ENCODE measurements at places on chromosomes 1 and 21. TPM values are rescaled to one million over a fixed set of nuclear protein-coding genes. Genes with fewer than 3 reads are reported as not detected.

Gene ASPM
- total RNA-seq = 9.1 TPM

Gene BATF3
- total RNA-seq = 0.74 TPM

- DNase-seq = no peak
- no peaks in the 10 kb centered on the region for H3K4me1 ChIP-seq
- H3K4me3 ChIP-seq = no peak overlapping the region
- H3K36me3 ChIP-seq = no peaks in the 10 kb centered on the region
Measured at GRCh38 chr21:36481639-36482038, 1.7 kb upstream of the CLDN14 start.

DNA sequence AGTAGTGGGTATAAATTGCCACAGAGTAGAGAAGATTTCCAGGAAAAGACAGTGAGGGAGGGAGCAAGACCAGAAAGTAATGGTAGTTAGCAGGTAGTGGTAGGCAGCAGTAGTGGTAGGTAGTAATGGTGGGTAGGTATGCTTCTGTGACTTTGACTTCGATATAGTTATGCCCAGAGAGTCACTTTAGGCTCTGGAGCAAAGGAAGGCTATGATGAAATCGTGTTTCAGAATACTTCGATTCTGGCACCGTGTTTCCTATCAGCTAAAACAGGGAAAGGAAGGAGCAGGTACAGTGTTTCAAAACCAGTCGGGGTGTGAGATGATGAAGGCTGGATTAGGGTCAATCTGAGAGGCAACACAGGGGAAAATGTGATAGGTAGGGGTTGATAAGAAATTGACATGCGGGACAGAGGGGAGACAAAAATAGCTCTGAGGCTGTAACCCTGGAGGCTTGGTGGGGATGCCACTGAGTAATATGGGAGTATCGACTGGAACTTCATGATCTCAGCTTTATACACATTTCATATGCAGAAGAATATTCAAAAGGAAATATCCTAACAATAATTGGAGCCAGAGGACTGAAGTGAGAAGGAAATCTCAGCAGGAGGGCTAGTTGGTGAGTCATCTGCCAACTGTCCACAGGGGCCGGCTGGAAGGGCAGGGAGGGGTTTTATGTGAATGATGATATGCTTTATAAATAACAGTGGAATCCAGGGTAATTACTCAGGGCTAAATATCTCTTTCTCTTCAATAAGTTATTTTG lies 25.2 kb upstream of the TRIM45 start:
- DNase-seq = no peak
- no peak overlapping the region for H3K27ac ChIP-seq
- H3K4me1 ChIP-seq = no peaks in the 10 kb centered on the region
- H3K27me3 ChIP-seq = no peaks in the 10 kb centered on the region
- H3K4me3 ChIP-seq = no peak overlapping the region

DNA sequence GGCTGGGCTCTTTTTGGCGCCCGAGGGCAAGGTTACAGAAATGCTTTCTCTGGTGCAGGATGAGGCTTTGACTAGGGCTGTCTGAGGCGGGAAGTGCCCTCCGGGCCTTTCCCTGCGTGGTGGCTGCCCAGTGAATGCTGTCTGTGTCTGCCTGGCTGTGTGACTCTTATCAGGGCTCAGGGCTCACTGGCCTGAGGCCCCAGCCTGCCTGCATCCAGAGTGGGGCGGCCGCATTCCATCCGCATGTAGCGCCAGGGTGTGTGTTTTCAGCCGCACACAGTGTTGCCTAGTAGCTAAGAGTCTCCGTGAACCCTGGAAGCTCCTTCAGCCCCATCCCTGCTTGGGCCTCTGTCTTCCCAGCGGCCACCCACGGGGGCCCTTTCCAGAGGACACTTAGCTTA lies 59.1 kb downstream of the FAAP20 start:
- DNase-seq = no peak
- no peak overlapping the region for H3K4me3 ChIP-seq
- no peaks in the 10 kb centered on the region for H3K27me3 ChIP-seq
- H3K27ac ChIP-seq = peak overlapping the region; percentile 23

Gene IQCC
- total RNA-seq = 4.3 TPM

Gene TEX38
- total RNA-seq = not detected

GRCh38 chr1:231807541-231807940 lies 181.0 kb downstream of the DISC1 start:
- H3K4me1 ChIP-seq = no peaks in the 10 kb centered on the region
- H3K4me3 ChIP-seq = no peak overlapping the region
- H3K27ac ChIP-seq = no peak overlapping the region
- no peak for DNase-seq
- H3K27me3 ChIP-seq = no peaks in the 10 kb centered on the region

- peak; percentile 74 for DNase-seq
- H3K27ac ChIP-seq = no peak within 1 kb of the TSS
- peaks cover 6% of the 10 kb centered on the region for H3K4me1 ChIP-seq
Measured at GRCh38 chr1:29235955-29236711, at the start of gene PTPRU. Gene PTPRU, plus strand, starts transcription at chr1:29236522. Its CDS starts 123 bp downstream, at chr1:29236645.

DNA sequence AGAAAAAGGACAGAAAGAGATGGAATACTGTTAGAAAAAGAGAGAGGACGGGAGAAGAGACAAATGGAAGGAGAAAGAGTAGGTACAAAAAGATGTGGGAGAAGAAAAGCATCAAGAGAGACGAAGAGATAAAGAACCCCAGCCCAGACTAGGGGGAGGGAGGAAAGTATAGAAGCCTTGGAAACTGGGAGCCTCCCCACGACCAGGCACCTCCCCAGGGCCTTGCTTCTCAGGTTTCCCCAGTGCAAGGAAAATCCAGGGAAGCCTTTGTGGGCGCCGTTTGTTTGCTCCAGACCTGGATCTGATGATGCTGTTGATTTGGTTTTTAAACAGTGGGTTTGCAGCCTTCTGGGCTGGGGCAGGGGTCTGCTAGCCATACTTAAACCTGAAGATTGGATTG lies 15.2 kb upstream of the ALX3 start:
- H3K27me3 ChIP-seq = peaks cover 19% of the 10 kb centered on the region
- H3K4me1 ChIP-seq = peaks cover 6% of the 10 kb centered on the region
- H3K4me3 ChIP-seq = no peak overlapping the region
- H3K27ac ChIP-seq = no peak overlapping the region

- no peak for DNase-seq
- H3K27me3 ChIP-seq = no peaks in the 10 kb centered on the region
- no peak overlapping the region for H3K27ac ChIP-seq
- H3K4me3 ChIP-seq = no peak overlapping the region
- H3K4me1 ChIP-seq = no peaks in the 10 kb centered on the region
- no peaks in the 10 kb centered on the region for H3K36me3 ChIP-seq
Measured at GRCh38 chr21:15839026-15839425, 109.2 kb downstream of the USP25 start.

Gene HSF2BP
- total RNA-seq = 0.45 TPM

Gene RIMKLA
- total RNA-seq = 14.3 TPM

- H3K27me3 ChIP-seq = no peaks in the 10 kb centered on the region
- no peaks in the 10 kb centered on the region for H3K36me3 ChIP-seq
- H3K4me3 ChIP-seq = no peak overlapping the region
- H3K27ac ChIP-seq = no peak overlapping the region
- H3K4me1 ChIP-seq = no peaks in the 10 kb centered on the region
- no peak for DNase-seq
Measured at GRCh38 chr1:232278925-232279324, 351.0 kb downstream of the SIPA1L2 start.

DNA sequence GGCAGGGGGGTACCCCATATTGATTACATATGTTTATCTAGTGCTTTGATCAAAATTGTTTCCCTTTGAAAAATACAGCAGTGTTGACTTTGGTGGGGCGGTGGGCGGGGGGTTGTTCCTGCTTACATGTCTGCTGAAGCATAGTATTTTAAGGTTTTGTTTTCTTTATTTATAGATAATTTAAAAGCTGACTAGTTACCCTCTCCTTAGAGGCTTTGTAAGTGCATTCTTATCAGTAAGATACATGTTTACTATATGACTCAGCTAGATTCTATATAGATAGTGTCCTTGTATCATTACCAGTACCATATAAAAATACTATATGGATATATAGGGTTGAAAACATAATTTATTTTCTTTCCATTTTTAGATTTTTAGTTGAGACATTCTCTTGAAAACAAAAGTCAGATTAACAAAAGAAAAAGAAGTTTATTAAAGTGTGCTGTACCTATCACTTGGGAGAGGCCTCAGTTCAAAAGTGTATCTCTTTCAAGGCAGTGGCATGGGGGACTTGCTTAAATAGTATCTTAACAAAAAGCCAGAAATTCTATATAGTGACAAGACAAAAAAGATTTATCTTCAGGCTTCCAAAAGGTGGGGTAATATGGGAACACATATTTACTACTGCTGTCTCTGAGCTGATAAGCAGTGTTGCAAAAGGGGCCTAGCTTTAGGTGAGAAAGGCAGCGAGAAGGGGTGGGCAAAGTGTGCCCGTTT lies 79.0 kb downstream of the HS2ST1 start:
- no peaks in the 10 kb centered on the region for H3K36me3 ChIP-seq
- H3K27ac ChIP-seq = no peak overlapping the region
- H3K4me1 ChIP-seq = no peaks in the 10 kb centered on the region
- H3K4me3 ChIP-seq = no peak overlapping the region
- no peaks in the 10 kb centered on the region for H3K27me3 ChIP-seq

- H3K27me3 ChIP-seq = no peaks in the 10 kb centered on the region
- no peaks in the 10 kb centered on the region for H3K4me1 ChIP-seq
- DNase-seq = no peak
- H3K27ac ChIP-seq = no peak overlapping the region
- H3K36me3 ChIP-seq = no peaks in the 10 kb centered on the region
Measured at GRCh38 chr1:28122183-28122582, 33.8 kb upstream of the EYA3 start.

DNA sequence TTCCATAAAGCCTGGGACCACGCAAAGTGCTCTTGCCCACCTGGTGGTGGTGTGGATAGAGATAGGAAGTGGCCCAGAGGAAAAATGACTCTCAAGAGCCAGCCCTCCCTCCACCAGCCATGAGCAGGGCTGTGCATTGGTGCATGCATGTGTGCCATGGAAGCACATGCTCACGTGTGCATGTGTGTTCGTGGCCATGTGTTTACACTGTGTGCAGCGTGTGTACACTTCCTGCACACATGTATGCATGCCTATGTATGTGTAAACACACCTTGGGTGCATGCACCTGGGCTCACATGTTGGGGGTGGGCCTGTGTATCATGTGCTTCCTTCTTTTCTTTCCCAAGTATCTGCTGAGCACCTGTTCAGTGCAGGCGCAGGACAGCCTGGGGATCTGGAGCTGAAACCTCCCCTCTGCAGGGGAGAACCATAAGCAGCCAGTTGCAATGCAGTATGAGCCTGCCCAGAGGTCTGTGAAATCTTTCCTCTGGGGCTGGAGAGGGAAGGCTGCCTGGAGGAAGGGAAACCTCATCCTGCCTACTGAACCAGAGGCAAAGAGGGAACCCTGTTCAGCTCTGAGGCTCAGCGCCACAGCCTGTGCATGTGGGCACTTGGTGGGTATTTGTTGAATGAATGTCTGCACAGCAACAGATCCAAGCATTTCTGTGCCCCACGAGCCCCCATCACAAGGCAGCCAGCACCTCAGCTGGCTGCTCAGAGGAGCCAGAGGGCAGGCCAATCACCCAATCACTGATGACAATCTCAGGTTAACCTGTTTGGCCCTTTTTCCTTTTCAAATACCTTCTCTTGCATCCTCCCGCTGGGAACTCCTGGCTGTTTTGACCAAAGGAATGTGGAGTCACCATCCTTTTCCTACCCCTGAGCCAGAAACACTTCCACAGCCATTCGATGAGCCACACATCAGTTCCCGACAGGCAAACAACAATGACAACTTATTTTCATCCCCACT lies 327.0 kb downstream of the NPHP4 start:
- no peaks in the 10 kb centered on the region for H3K36me3 ChIP-seq
- H3K4me1 ChIP-seq = no peaks in the 10 kb centered on the region
- no peak for DNase-seq
- no peak overlapping the region for H3K4me3 ChIP-seq
- no peaks in the 10 kb centered on the region for H3K27me3 ChIP-seq
- no peak overlapping the region for H3K27ac ChIP-seq

Gene CERS2
- total RNA-seq = 157 TPM

GRCh38 chr1:3762873-3763228 lies 9.7 kb upstream of the SMIM1 start:
- H3K27ac ChIP-seq = no peak overlapping the region
- no peaks in the 10 kb centered on the region for H3K36me3 ChIP-seq
- no peak overlapping the region for H3K4me3 ChIP-seq
- no peak for DNase-seq

DNA sequence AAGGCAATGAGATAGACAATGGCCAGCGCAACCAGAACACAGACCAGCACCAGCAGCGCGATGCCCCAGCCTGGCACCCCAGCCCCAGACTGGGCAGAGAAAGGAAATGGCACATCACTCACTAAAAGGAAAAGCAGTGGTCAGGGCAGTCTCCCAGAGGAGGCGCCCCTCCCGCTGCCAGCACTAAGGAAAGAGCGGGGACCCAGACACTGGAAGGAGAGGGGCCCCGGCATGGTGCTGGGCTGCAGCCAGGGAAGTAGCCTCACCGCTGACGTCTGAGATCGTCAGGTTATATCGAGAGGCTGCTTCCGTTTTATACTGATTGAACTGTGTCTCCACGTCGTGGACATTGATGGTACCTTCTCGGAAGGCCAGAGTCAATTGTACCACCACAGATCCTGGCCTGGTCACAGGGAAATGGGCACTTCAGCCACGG lies 13.8 kb downstream of the TRIM46 start:
- no peak overlapping the region for H3K4me3 ChIP-seq
- H3K36me3 ChIP-seq = no peaks in the 10 kb centered on the region
- H3K27me3 ChIP-seq = no peaks in the 10 kb centered on the region
- no peak for DNase-seq
- peaks cover 8% of the 10 kb centered on the region for H3K4me1 ChIP-seq

- no peaks in the 10 kb centered on the region for H3K27me3 ChIP-seq
- DNase-seq = no peak
- no peak overlapping the region for H3K27ac ChIP-seq
- no peak overlapping the region for H3K4me3 ChIP-seq
- no peaks in the 10 kb centered on the region for H3K4me1 ChIP-seq
- H3K36me3 ChIP-seq = no peaks in the 10 kb centered on the region
Measured at GRCh38 chr1:192550922-192551534, 24.5 kb upstream of the RGS1 start.

DNA sequence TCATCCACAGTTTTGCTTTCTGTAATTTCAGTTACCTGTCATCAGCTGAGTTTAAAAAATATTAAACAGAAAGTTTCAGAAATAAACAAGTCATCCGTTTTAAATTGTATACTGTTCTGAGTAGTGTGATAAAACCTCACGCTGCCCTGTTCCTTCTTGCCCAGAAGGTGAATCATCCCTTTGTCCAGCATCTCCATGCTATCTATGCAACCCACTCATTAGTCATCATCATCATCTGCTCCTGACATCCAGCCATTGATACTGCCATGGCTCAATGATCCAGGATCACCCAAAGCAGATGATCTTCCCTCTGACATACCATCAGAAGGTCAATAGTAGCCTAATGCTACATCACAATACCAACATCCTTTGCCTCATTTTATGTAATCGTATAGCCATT lies 198.3 kb downstream of the SLC44A5 start:
- H3K4me3 ChIP-seq = no peak overlapping the region
- H3K4me1 ChIP-seq = no peaks in the 10 kb centered on the region
- H3K36me3 ChIP-seq = no peaks in the 10 kb centered on the region

GRCh38 chr1:18686540-18686939 lies 55.9 kb downstream of the PAX7 start:
- no peaks in the 10 kb centered on the region for H3K27me3 ChIP-seq
- DNase-seq = no peak
- no peak overlapping the region for H3K4me3 ChIP-seq
- no peak overlapping the region for H3K27ac ChIP-seq

Gene AQP10
- not detected for total RNA-seq

- H3K27me3 ChIP-seq = no peaks in the 10 kb centered on the region
- no peaks in the 10 kb centered on the region for H3K36me3 ChIP-seq
- no peak overlapping the region for H3K4me3 ChIP-seq
- no peak overlapping the region for H3K27ac ChIP-seq
Measured at GRCh38 chr1:214665606-214666110, 62.7 kb downstream of the CENPF start.

Data from colonic mucosa (tissue), 4 donors.